Breast epithelium (tissue), 4 donors: ENCODE measurements at places on chromosomes 6 and 20. TPM values are rescaled to one million over a fixed set of nuclear protein-coding genes. Genes with fewer than 3 reads are reported as not detected.

- no peak for DNase-seq
These were observed 52.4 kb upstream of the SIM1 start for GRCh38 chr6:100517106-100517505.

Gene ITPR3
- total RNA-seq = 40.0 TPM

Gene BRD2
- 111 TPM for total RNA-seq

- no peak for DNase-seq
These were observed 2.6 kb downstream of the TRAF3IP2 start for GRCh38 chr6:111603040-111603439.

DNA sequence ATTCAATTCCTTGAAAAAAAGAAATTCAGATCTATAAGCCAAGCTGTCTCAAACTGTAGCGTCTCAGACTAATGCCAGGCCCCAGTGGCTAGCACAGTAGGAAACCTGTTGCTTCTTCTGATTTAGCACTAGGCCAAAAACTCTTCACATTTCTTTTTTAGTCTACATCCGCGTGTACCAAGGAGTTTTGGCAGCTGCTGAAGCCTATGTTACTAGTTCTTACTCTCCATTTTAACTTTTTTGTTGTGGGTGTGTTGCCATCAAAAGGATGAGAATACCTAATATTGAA, 65.0 kb upstream of the BTN3A2 start:
- DNase-seq = no peak

Gene C20orf144
- total RNA-seq = 0.33 TPM

GRCh38 chr6:7314414-7314813, 1.4 kb upstream of the SSR1 start:
- no peak for DNase-seq

Gene CD83
- 4.0 TPM for total RNA-seq

DNA sequence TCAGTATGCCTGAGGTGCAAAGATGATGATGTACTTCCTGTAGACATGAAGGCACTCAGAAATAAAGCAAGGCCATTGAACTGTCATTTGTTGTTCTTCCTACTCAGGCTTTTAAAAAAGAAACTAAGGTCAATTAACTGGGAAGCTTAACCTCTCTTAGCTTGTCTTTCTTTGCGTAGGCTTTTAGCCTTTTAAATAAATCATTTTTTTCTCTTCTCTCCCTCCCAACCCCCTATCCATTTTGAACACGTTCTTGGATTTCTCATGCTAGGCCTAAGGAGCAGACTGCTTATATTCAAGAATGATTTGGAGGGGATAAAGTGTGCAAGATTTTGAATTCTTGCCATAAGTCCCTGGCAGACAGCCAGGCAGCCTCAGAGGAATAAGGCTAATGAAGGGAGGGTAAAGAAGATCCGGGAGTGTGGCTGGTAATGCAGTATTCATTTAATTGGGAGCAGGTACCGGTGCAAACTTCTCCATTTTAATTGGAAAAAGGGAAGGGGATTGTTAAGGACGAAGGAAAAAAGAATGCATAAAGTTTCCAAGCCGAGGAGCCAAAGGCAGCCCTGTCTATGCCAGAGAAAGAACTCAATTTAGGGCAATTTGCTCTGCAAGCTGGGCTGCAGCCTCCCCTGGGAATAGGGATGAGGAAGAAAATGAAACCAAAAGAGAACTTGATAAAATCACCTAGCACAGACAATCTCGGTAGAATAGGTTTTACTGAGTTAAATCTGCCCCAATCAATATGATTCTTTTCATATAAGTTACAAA, 343.8 kb upstream of the MMS22L start:
- no peak for DNase-seq

DNA sequence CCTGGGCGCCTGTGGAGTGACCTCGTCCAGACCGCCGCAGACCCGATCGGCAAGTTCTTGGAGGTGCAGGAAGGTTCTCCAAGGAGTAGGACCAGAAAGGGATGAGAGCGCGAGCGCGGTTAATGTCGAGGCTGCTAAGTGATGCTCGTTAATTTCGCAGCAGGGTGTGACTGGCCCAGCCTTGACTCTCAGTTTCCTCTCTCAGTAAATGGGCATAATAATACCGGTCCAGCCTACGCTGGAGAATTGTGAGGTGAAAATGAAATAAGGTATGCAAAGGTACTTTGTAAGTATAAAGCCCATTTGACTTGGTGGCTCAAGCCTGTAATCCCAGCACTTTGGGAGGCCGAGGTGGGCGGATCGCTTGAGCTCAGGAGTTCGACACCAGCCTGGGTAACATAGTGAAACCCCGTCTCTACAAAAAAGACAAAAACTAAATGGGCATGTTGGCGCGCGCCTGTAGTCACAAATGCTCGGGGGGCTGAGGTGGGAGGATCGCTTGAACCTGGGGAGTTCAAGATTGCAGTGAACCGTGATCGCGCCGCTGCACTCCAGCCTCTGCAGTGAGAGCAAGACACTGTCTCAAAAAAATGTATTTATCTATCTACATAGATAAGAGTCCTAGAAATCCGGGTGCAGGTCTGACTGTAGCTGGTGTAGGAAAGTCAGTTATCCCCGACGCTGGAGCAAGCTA, 634 bp upstream of the BTBD9 start:
- no peak for DNase-seq

GRCh38 chr6:45590696-45591184, 213.0 kb upstream of the SUPT3H start:
- DNase-seq = no peak

Gene RUNX2
- total RNA-seq = 2.7 TPM

DNA sequence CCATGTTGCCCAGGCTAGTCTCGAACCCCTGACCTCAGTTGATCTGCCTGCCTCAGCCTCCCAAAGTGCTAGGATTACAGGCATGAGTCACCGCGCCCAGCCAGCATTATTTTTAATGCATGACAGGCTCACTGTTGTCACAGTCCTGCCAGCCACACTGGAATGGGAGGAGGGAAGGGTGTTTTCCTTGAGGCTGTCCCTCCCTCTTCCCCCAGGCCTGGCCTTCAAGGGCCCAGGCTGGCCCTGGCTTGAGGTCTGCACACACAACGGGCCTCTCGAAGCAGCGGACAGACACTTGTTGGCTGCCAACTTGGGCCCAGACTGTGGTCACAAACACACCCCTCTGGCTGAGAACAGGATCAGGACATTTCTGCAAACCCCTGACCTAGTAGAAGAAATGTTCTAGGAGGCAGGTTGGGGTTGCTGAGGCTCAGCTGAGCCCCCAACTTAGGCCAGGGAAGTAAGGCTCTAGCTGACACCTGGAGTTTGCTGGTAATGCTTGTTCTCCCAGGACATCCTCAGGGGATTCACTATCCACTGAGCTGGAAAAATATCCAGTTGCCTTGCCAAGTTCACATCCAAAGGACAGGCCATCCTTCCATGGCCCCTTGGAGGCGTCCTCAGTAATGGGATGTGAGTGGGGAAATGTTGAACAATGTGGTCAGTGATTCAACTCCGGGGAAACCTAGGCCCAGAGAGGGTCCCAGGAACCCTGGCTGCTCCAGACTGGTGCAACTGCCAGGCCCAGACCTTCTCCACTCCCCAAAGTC, 9.9 kb downstream of the SNTA1 start:
- DNase-seq = no peak

GRCh38 chr20:48224533-48225050, 439.3 kb upstream of the SULF2 start:
- DNase-seq = no peak

GRCh38 chr6:16305788-16306187, 67.4 kb downstream of the GMPR start:
- DNase-seq = no peak
